ENCODE measurements at places on chromosomes 3 and 15.

DNA sequence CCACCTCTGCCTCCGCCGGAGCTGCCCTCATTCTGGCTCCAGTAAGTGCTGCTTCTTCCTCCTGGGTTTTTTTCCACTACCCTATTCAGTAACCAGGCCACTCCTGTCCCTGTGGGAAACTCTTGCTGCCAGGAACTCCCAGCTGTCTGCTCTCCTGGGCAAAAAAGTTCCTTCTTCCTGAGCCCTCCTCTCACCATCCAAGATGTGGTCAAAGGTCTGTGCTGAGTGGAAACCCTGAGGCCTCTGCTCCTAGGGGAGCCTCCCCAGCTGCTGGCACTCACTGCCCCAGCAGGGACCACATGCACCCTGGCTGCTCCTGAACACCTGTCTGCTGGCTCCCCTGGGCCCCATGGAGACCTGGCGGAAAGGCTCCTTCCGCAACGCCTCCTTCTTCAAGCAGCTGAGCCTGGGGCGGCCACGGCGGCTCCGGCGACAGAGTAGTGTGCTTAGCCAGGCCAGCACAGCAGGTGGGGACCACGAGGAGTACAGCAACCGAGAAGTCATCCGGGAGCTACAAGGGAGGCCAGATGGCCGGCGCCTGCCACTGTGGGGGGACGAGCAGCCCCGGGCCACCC is 454 bp downstream of the C15orf62 start:
- no peak for DNase-seq

DNA sequence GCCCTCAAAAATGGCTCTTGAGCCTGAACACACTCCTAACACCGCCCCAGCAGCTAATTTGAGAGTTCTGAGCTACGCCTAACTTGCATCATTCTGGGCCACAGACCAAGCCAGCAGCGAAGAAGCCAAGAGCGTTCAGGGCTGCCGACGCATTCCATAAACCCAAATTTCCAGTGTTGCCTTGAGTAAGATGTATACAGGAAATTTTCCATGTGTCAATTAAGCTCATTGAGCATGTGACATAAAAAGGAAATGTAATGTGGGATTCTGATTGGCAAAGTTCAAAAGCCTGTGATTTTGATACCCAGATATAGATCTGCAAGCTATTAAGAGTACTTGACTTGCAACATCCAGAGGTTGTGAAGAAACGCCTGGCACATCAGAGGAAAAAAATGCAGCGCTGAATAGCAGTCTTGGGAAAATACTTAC is 148.6 kb upstream of the NR2F2 start:
- no peak for DNase-seq

DNA sequence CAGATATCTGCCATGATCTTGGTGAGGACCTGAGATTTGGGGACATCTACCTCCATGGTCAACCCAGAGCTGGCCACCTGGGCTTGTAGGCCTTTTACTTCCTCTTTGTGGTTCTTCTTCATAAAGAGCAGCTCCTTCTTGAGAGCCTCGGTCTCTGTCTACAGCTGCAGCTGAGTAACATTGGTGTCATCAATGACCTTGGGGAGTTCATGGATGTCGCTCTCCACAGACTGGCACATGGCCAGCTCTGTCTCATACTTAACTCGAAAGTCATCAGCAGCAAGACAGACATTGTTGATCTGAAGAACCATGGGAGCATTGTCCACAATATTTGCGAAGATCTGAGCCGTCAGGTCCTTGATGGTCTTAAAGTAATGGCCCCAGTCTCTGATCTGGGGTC is 15.7 kb upstream of the RASA2 start:
- no peak for DNase-seq

DNA sequence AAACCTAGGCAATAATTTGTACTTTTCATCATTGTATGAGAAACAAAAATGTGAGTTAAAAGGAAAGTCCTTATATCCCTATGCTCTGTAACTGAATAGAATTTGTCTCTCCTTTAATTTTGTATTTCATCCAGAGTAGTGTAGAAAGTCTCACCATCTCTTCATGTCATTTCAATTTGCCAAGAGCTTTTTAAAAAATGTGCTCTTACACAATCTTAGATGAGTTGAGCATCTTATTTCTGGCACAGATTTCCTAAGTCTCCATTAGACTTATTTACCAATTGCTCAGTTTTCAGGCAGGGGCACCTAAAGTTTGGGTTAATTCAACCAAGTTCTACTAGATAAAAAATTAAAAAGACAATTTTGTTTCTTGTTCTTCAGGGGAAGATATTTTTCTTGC is 201.5 kb upstream of the RBMS3 start:
- no peak for DNase-seq

- no peak for DNase-seq
These were observed 183.0 kb downstream of the SUCNR1 start for GRCh38 chr3:152056481-152056880.

GRCh38 chr15:61155741-61156700 is 73.1 kb downstream of the RORA start:
- DNase-seq: no peak

DNA sequence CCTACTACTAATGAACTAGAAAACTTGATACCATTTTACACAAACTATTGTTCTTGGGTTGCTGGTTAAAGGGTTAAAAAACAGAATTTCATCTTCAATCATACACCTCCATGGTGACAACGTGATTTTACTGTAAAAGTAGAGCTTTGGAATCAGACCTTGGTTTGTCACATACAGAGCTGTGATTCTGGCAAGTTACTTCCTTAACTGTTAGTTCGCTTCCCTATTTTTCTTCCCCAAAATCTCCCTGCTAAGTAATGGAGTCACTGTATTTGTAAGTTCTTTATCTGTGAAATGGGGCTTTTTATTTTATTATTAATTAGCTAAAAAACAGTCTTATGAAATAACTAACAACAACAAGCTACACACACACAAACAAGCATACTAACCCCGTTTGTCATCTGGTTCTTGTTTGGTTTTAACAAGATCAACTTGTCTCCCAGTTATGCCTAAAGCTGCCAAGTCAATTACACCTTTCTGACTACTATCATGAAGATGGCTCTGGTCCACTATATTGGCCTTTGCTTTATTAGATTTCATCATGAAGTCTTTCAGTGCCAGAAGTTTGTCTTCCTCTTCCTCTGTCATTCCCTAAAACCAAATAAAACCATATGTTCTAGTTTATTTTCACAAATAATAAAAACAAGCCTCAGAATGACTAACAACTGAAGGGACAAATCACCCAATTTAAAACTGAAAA is 38.6 kb downstream of the PIK3R4 start:
- peak; percentile 6 for DNase-seq

- DNase-seq: no peak
These were observed 63.9 kb downstream of the NR2E3 start for GRCh38 chr15:71874245-71874644.

DNA sequence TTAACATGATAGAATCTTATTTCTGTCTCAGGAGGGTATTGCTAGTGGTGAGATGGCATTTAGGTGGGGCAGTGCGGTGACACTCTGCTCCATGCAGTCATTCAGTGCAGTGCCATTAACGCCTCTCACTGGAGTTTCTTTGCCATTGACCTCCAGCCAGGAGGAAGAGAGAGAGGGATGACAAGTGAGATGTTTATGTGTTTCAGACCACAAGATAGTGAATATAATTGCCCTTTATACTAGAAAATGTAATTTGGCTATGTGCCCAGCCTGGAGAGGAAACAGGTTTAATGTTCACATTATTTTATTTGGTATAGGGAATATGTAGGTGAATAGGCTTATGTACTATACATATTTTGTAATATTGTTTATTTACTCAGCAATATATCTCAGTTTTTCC is 84.5 kb downstream of the ZIC1 start:
- no peak for DNase-seq

GRCh38 chr15:81954158-81954783 is 91.5 kb downstream of the MEX3B start:
- no peak for DNase-seq

- no peak for DNase-seq
These were observed 4.2 kb downstream of the IL17RD start for GRCh38 chr3:57160765-57161538.

- DNase-seq: no peak
These were observed 223.5 kb downstream of the NAALADL2 start for GRCh38 chr3:175082631-175083030.

- DNase-seq: no peak
These were observed 354.6 kb downstream of the GAP43 start for GRCh38 chr3:115977866-115978265.

GRCh38 chr15:43941555-43941954 is 114.8 kb downstream of the WDR76 start:
- no peak for DNase-seq

DNA sequence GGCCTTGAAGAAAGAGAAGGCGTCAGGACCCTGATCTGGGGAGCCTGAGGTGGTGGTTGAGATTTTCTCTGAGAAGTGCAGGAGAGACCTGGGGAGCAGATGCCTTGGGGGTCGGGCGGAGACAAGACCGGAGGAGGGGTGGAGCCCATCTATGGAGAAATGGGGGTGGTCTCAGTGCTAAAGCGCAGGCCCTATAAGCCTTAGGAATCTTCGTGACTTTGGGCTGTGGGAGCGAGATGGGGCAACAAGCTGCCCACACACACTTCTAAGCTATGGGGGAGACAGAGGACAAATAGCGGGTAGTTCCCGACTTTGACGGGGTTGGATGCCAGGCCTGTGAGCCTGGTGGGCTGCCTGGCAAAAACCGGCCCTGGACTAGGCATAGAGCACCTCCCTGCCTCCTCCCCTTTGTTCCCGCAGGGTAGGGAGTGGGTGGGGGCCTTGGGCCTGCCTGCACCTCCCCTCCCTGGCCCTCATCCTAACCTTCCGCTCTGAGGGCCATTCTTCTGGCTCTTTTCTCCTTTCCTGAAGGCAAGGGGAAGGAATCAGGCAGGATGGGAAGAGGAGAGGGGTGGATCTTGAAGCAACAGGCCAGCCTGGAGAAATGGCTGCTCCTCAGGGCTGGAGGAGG is 880 bp downstream of the NISCH start:
- DNase-seq: no peak

DNA sequence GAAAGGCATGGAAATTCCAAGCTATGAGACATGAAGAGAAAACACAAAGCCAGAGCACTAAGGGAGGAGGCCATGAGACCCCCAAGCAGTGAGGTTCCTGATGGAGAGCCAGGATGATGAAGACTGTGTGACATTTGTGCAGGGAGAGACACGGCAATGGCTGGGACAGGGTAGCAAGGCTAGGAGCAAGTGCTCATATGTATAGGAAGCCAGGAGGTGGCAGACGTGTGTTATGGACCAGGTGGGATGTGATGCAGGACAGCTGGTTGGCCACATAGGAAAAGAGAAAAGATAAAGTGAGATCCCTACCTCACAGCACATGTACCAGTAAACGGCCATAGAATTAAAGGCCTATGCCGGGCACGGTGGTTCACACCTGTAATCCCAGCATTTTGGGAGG is 112.7 kb downstream of the APBA2 start:
- no peak for DNase-seq

- no peak for DNase-seq
These were observed 1.9 kb downstream of the NFKBIZ start for GRCh38 chr3:101851072-101851770.

GRCh38 chr15:66261056-66261455 is 7.5 kb upstream of the MEGF11 start:
- DNase-seq: no peak

DNA sequence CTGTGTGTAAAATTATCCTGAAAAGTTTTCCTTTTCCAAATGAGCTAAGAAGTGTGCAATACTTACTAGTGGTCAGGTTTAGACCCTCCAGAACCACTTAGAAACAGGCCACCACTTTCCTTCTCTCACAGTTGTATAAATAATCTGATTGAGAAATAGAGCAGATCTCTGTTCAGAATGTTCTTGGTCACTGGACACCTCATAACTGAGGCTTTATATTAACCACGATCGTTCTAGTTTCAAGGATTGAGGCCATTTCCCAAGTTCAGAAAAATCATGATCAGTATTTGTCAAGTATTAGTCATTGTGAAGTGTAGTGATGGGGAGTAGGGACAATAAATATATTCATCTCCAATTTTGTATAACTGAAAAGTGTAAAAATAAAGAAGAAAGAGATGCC is 1.0 kb upstream of the MAP3K13 start:
- no peak for DNase-seq

Data from common myeloid progenitor, CD34-positive (primary cell).